ENCODE measurements at places on chromosomes 4 and X.

- DNase-seq = no peak
Observed at GRCh38 chr4:24798036-24798610, 2.8 kb downstream of the SOD3 start.

DNA sequence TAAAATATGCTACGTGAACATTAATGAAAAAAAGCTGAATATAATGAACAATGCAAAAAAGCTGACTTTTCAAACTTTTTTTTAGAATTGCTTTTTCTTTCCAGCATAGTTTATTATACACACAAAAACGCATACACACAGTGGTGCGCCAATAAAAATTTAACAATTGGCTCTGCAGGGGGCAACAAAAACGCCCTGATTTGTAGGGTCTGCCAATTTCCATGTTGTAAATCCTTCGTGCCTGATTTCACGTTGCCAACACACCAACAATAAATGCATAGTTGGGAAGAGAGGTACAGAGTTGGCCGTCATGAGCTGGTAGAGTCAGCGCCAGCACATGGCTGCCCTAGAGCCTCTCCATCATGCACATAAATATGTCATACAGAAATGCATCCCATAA, 333.1 kb downstream of the MAPK10 start:
- no peak for DNase-seq

DNA sequence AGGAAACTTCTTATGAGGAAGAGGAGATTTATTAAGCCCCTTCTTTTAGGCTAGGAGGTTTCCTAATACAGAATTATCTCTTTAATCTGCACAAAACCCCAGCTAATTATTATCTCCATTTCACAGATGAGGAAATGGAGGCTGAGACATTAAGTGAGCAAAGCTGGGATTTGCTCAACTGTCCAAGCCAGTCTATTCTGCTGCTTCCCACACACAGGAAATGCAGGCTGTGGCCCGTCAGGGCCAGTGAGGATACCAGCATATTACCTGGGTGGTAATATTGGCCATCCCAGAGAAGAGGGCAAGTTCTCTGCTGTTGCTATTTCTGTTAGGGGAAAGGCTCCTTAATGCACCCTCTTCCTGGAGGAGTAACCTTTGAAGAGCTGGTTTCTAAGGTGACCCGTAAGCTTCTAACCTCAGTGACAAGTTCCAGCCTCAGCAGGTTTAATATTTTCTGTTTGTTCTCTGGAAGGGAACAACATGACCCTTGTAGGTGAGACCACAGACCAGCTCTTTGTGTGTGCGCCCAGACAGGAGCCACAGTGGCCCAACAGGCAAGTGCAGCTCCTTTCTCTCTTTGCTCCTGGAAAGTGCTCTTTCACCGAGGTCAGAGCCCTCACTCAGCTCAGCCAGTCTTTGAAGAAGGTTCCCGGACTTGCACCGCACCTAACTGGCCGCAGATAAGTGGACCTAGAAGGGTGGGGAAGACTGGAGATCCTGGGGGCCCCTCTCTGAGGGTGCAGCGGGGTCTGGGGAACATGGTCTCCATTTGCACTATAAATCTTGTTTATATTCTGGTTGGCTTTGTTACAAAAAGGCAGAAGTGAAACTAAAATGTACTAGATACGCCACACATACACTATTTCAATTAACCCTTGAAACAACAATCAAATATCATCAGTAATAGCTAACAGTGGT, 35.5 kb downstream of the TBC1D9 start:
- no peak for DNase-seq

GRCh38 chr4:150108691-150109090, 30.4 kb downstream of the DCLK2 start:
- no peak for DNase-seq

GRCh38 chrX:30488092-30488491, 89.5 kb downstream of the TASL start:
- no peak for DNase-seq
